ENCODE measurements at places on chromosomes 1 and 21.

DNA sequence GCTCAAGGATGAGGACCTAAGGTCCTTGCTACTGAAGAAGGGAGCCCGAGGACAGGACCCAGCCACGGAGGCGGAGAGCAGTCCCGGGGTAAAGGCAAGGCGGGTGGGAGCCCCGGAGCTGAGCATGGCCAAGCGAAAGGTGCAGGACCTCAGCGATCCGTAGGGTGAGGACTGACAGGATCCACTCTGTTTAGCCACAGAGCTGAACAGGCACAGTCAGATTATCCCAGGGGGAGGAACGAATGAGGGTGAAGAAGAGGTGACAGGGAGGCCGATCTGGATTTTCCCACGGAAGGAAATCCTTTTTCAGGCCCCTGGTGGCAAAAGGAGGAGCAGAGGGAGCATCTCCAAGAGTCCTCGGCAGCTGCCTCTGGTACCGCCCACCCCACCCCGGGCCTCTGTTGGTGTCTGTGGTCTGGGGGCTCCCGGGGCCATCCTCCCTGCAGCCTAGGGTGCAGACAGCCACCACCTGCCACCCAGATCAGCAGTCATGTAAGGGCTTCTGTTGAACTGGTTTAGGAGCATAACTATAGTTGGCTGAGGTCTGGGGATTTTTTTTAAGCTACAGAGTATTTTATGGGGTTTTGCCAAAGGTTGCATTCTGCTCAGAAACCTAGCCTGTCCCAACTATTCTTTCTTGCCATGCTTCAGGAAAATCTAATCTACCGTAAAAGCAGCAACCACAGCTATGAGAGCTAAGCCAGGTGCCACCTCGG is 32.3 kb upstream of the LBR start:
- DNase-seq, result no peak

DNA sequence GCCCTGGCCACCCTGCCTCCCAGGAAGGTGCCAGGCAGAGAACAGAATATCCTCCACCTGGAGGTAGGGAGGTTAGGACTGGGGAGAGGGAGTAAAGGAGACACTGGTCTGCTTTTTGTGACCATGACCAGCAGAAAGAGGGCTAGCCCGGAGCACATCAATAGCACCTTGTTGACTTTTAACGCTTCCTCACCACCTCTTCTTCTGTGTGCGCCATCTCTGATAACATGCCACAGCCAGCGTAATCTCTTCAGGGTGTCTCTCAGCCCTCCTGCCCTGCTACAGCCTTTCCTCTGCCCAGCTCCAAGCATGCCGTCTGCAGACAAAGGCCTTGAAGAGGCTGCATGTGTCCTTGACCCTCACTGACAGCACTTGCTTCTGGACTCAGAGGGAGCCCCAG is 50.9 kb upstream of the GJA5 start:
- no peak for DNase-seq

DNA sequence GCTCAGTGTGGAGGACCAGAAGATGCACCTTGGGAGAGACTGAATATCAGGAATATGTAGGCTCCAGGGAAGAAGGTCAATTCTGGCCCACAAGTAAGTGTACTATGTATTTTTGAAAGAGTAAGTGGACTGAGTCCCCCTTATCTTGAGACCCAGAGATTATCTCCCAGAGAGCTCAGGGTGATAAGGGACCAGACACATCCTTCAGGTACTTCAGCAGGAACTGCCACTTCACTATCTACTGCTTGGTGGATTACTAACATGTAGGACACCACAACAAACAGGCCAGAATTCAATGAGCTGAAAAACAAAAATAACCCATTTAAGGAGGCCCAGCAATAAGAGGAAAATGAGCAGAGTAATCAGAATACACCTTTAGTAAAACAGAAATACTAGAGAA is 119.2 kb downstream of the ZNF644 start:
- no peak for DNase-seq

- DNase-seq, result no peak
Observed at GRCh38 chr1:160149233-160149632, 2.2 kb upstream of the ATP1A4 start.

- DNase-seq, result no peak
Observed at GRCh38 chr1:214103778-214104177, 116.0 kb downstream of the PROX1 start.

DNA sequence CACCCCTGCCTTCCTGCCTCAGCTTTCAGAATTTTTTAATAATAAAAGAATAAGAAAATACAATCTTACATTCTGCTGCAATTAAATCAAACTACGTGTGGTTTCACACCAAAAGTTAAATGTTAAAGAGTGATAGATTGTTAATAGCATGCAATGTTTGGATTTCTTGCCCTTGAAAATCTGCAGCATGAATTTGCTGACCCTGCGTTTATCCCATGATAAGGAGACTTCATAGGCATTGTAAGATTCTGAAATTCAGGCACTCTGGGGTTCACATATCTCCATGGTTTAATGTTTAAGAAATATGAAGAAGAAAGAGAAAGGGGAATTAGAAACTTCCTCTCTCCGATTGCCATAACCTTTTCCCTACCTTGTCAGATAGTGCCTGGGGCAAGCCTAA is 1616.2 kb upstream of the B3GALT2 start:
- DNase-seq, result no peak

GRCh38 chr1:153769221-153769620 is 6.0 kb upstream of the SLC27A3 start:
- DNase-seq, result no peak

DNA sequence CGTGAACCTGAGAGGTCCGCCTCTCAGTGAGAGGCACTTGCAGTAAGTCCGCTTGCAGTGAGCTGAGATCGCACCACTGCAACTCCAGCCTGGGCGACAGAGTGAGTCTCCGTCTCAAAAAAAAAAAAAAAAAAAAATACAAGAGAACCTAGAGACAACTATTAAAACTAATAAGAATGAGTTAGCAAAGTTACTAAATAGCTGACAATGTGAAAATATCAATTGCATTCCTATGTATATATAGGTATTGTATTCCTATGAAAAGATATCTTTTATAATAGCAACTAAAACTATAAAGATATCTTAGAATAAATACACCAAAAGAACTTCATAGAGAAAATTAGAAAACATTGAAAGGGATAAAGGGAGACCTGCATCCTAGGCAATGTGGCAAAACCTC is 20.3 kb downstream of the FLVCR1 start:
- no peak for DNase-seq

DNA sequence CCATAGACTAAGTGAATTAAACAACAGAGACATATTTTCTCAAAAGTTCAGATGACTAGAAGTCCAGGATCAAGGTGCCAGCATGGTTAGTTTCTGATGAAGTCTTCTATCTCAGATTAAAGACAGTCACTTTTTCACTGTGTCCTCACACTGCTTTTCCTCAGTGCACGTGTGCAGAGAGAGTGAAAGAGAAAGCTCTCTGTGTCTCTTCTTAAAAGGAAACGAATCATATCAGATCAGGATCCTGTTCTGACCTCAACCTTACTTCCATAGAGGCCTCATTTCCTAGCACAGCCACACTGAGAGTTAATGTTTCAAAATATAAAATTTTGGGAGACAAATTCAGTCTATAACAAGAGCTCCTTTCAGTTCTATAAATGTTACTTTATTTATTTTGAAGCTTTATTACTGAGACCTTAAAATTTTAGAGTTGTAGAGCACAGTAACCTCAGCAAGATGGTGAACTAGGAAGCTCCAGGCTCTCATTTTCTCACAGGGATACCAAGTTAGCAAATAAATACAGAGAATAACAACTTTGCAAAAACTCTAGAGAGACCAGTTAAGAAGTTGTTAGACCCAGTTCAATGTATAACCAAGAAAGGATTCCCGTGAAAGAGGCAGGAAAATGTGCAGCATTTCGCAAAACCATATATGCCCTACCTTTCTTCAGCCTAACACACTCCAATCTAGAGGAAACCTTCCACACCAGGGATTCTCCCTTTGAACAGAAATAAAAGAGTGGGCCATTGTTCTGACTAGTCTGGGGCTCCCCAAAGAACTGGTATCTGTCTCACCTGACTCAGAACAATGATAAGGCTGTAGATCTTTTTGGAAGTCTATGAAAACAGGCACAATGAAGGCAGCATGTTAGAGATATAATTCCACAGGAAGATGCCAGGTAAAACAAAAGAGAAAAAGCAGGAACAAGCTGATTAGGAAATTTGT is 372.2 kb downstream of the MRPL39 start:
- DNase-seq, result no peak

GRCh38 chr1:172874950-172875349 is 175.8 kb downstream of the TNFSF18 start:
- DNase-seq, result no peak

- DNase-seq, result no peak
Observed at GRCh38 chr1:63915121-63915520, 141.3 kb downstream of the ROR1 start.

- DNase-seq, result no peak
Observed at GRCh38 chr1:162319493-162320175, 57.0 kb downstream of the SPATA46 start.

- DNase-seq, result no peak
Observed at GRCh38 chr1:186843226-186843625, 14.5 kb downstream of the PLA2G4A start.

GRCh38 chr1:94309216-94309615 is 71.8 kb upstream of the ARHGAP29 start:
- DNase-seq, result no peak

- peak; percentile 14 for DNase-seq
Observed at GRCh38 chr1:47388891-47389238, 27.2 kb upstream of the FOXE3 start.

- no peak for DNase-seq
Observed at GRCh38 chr21:38628349-38628748, 130.1 kb upstream of the ERG start.

GRCh38 chr1:119896303-119896702 is at the start of gene ADAM30:
Gene ADAM30 (minus strand): TSS chr1:119896515. CDS start chr1:119896336, 179 bp downstream.
- no peak for DNase-seq
